ACHN (cell line): ENCODE measurements at places on chromosomes 2 and 18.

DNA sequence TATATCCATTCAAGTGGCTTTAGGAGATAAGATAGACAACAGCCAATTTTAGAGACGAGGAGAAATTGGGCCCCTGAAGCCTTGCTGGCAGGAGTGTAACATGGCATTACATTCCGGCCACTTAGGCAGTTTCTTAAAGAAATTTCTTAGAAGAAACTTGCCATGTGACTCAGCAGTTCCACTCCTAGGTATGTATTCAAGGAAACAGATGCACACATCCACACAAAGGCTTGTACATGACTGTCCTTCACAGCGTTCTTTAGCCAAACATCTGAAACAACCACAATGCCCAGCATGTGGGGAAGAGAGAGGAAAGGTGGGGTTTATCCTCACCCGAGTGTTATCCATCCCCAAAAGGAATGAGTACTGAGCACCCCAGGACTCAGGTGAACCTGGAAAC is 107.1 kb downstream of the NFATC1 start:
- DNase-seq: no peak

- no peak for DNase-seq
These were observed 91.3 kb downstream of the ZBTB7C start for GRCh38 chr18:48317781-48318381.

DNA sequence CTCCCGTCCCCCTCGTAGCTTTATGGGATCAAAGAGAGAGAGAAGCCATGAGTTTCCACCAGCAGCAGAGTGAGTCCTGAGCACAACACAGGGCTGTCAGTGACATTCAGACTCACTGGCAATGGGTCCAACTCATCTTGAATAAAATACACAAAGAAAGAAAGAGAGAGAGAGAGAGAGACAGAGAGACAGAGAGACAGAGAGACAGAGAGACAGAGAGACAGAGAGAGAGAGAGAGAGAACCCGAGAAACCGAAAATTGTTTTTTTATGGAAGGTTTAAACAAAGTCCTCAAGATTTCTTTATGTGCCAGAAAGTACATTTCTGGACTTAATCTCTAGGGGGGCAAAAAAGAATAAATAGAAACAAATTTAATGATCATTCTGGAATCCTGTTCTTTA is 11.5 kb upstream of the BCL2 start:
- DNase-seq: no peak

GRCh38 chr2:168528016-168528415 is 71.9 kb downstream of the CERS6 start:
- DNase-seq: no peak
